Uterus (tissue), 4 donors: ENCODE measurements at places on chromosomes 4 and X. TPM values are rescaled to one million over a fixed set of nuclear protein-coding genes. Genes with fewer than 3 reads are reported as not detected.

The TCP11X2 gene
- not detected for total RNA-seq

The ARMCX5 gene
- 9.7 TPM for total RNA-seq

The MAP3K15 gene
- total RNA-seq: not detected

The SPP1 gene
- 10.1 TPM for total RNA-seq

The TTC29 gene
- total RNA-seq: not detected

The MAGEA2B gene
- not detected for total RNA-seq

- DNase-seq: no peak
These were observed 39.6 kb downstream of the ARL13A start for GRCh38 chrX:101009090-101009489.

DNA sequence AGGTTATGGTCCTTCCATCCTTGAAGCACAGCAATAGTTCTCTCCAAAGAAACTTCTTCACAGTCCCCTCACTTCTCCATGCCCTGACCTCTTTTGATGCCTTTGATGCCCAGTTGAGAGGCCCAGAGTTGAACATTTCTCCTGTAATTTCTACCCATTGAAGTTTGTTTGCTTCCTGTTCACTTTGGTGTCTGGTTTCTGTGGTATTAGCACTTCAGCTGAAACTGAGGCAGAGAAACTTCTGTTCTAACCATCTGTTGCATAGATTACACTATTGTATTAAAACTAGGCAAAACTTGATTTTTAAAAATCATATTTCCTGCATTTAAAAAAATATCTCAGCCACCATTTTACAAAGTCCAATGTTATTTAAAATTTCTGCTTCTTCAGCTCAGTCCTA, 89.8 kb upstream of the ADGRG2 start:
- DNase-seq: no peak

DNA sequence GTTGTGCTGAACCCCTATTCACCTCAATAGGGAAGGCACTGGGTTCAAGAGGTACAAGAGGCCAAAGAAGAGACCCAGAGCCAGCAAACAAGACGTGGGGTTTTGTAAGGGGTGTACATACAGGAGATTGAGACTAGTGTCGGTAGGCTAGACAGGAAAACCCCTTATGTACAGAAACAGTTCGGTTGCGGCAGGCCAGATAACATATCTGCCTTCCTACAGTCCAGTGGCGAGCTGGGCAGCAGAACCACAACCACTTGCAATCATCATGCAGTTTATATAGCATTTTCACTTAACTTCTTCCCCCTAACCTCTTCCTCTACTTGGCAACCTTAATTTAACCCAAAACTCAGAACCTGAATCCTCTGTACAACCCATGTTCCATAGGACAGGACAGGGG, 422.2 kb downstream of the PDHA2 start:
- DNase-seq: no peak

GRCh38 chr4:43782391-43782790, 666.2 kb downstream of the KCTD8 start:
- DNase-seq: no peak

DNA sequence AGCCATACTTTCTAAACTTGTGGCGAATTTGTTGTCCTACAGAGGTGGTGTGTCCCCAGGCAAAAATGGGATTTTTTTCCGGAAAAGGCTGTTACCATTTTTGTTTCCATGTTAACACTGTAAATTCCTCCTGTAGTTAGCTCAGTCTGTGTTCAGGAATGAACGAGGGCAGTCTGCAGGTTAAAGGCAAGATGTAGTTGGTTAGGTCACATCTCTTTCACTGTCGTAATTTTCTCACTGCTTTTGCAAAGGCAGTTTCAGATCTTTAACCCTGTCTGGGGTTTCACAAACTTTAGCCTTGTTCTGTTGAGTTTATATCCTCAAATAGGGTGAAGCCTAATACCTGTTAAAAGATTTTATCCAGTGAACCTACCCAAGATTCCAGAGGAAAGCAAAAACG, 50.5 kb upstream of the PUDP start:
- no peak for DNase-seq

DNA sequence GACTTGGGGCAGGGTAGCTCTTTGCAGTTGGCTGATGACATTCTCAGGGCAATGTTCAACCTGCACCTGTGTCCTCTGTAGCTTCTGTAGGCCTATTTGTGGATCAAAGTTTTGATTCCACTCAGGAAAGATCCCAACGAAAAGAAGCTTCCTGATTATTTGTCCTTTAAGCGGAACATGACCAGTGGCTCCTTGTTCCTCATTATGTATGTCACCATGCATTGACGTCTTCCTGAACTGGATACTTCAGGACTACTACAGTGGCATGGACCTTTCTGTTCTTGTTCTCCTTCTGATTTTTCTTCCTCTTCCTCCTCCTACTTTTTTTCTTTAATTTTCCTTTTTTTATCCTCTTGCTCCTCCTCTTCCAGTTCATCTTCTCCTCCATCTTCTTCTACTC, 62.4 kb downstream of the NBDY start:
- DNase-seq: no peak

GRCh38 chr4:69907151-69907550, 23.7 kb upstream of the CSN1S1 start:
- no peak for DNase-seq

DNA sequence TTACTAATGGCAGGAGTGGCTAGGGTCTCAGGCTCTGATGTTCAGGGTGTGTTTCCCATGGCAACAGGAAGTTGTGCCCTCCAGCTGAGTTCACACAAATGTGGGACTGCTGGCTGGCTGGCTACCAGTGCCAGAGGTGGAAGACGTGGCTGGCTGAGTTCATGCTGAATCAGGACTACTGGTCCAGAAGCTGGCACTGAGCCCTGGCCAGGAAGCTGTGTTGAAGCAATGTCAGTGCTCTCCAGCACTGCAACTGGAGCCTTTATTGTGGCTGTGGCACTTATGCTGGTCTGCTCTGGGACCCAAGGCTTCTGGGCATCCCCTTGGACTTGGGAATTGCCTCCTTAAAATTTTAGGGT, 42.0 kb upstream of the ZXDA start:
- DNase-seq: peak; percentile 28

DNA sequence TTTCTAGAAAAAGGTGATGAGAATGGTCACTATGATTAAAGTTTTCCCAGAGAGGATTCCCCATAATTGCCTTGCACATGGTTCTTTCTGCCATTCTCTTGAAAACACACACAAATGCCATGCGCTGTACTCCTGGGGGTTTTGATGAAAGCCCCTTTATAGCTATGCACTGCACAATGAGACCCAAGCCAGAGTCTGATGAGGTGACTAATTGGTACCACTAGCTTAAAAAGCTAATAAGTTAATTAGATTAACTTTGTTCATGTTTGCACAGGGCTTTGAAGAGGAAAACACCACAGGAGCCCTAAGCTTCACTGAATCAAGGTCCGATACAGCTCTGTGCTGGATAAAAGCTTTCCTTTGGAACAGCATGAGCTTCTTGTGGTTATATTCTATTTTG, 132.2 kb downstream of the NKX6-1 start:
- no peak for DNase-seq

DNA sequence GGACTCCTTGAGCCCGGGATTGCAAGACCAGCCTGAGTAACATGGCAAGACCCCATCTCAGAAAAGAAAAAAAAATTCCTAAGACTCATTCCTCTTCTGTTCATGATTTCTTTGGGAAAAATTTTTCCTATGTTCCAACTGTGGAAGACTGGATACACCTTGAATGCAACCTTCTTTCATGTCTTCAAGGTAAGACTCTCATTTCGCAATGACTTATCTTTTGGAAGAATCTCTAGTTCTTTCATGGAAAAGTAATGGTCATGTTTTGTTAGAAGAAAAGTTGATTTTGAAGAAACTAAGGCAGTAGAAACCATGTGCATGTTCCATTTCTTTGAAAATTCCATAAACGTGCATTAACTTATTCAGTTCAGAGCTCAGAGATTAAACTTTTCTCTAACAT, 26.0 kb upstream of the BBS12 start:
- no peak for DNase-seq

DNA sequence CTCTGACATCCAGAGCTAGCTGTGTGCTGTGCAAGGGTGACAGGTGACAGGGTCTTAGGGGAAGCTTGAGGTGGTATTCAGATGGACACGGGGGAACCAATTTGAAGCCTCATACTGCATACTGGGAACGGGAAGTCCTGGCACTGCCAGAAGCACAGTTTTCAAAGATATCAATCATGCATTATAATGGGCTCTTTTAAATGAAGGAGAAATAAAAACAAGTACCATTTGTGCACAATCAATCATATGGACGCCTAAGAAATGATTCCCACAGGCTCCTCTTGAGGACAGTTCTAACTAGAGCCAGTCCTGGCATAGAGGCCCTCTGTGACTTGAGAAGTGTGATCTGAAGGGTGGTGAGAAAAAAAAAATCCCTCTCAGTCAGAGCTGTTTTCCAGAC, 50.9 kb downstream of the TSC22D3 start:
- no peak for DNase-seq

DNA sequence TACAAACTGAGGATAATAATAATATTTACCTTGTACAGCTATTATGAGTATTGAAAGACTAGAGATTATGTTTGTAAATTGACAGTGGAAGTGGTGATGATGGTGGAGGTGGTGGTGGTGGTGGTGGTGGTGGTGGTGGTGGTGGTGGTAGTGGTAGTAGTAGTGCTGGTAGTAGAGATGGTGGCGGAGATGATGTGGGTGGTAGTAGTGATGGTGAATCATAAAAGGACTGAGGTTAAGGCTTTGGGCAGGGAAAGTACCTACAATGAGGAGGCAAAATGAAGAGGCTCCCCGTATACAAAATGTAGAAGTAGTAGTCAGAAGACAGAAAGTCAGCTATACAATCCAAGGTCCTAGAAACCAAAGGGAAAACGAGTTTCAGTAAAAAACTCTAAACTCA, 214.1 kb downstream of the BCOR start:
- no peak for DNase-seq

GRCh38 chr4:100106982-100107381, 83.3 kb downstream of the DDIT4L start:
- no peak for DNase-seq

DNA sequence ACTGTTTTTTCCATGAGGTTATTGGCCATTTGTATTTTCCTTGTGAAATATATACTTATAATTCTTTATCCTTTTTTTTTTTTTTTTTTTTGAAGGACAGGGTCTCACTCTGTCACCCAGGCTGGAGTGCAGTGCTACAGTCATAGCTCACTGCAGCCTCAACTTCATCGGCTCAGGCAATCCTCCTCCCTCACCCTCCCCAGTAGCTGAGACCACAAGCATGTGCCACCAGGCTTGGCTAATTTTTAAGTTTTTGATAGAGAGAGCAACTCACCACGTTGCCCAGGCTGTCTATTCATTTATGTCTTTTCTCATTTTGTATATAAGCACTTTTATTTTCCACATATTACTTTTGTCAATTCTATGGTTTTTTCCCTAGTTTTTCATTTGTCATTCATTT, 16.8 kb downstream of the RBPJ start:
- DNase-seq: no peak

DNA sequence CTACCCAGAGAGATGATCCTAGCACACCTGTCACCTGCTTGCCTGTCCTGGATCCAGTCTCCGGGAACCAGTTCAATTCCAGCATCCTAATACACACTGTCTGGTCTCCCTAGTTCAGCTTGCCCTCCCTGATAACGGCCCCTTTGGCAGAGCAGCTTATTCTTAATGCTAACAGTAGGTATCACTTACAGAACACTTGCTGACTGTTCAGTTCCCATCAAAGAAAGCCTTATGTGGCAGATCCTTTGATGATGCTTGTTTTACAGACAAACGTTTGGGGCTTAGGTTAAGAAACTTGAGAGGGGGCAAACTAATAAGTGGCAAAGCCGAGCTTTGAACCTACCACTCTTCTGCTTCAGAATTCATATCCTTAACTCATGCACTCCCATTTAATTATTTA, 890 bp downstream of the RASSF6 start:
- no peak for DNase-seq
